ENCODE measurements at places on chromosomes 12 and 14. TPM values are rescaled to one million over a fixed set of nuclear protein-coding genes. Genes with fewer than 3 reads are reported as not detected.

Gene NANOG
- total RNA-seq = not detected

Gene ESR2
- 0.15 TPM for total RNA-seq

DNA sequence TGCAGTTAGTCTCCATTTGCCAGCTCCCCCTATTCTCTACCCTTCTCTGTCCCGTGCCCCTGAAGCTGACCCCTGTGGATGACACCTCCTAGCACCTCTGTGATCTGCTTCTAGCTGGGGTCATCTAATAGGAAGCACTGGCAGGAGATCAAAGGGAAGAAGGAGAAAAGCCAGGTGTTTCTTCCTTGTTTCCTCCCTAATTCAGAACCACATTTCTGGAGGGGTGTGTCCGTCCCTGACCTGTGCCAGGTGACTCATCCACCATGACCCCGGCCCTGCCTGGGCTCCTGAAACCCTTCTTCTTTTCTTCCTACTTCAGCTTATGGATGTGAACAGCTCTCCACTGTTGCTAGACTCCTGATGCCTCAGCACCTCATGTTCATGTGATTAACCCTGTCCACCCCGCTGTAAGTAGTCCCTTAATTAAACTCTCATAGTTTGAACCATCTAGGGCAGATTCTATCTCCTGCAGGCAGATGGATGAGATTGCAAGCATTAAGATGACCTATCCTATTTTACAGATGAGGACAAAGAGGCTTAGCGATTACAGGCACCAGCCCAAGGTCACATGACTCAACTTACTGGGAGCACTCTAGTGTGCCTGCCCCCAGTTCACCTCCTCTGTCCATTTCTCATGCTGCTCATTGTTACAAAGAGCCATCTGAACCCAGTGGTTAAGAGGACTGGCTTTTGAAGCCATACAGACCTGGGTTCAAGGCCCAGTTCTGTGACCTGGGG, 770.5 kb downstream of the MED13L start:
- no peak for DNase-seq

GRCh38 chr12:119274636-119275065, 59.9 kb upstream of the CCDC60 start:
- no peak for DNase-seq

DNA sequence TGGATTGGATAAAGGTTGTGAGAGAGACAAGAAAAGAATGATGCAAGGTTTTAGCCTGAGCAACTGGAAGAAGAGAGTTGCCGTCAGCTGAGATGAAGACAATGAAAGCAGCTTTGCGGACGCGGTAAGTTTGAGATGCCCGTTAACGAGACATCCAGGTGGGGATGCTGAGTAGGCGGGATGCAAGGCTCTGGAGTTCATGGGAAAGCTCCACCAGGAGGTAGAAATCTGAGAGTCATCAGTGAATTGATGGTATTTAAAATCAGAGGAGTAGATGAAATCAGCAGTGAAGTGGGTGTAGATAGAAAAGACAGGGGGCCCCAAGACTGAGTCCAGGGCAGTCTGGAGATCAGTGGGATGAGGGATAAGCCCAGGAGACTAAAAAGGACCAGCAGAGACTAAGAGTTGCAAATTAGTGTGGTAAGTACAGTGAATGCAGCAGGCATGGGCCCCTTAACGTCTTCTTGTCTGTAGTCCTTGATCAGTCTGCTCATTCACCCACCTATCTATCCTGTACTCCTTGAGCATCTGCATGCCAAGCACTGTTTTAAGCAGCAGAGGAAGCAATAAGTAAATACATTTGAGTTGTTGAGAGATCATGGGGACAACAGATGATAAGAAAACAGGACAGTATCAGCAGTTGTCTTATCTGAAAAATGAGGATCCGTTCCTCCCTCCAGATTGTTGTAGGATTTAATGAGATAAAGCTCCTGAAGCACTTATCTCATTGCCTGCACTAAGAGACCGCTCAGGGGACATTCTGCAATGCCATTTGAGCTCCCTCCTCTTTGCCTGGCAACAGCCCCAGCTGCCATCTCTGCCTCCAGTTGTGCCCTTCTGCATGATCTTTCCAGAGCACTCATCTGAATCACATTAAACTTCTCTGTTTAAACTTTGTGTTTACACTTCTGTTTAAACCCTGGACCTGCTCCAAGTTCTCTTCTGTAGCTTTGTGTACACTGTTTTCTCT, 91.5 kb downstream of the APAF1 start:
- no peak for DNase-seq

- DNase-seq = no peak
Observed at GRCh38 chr14:20501346-20501745, 4.0 kb upstream of the RNASE10 start.

DNA sequence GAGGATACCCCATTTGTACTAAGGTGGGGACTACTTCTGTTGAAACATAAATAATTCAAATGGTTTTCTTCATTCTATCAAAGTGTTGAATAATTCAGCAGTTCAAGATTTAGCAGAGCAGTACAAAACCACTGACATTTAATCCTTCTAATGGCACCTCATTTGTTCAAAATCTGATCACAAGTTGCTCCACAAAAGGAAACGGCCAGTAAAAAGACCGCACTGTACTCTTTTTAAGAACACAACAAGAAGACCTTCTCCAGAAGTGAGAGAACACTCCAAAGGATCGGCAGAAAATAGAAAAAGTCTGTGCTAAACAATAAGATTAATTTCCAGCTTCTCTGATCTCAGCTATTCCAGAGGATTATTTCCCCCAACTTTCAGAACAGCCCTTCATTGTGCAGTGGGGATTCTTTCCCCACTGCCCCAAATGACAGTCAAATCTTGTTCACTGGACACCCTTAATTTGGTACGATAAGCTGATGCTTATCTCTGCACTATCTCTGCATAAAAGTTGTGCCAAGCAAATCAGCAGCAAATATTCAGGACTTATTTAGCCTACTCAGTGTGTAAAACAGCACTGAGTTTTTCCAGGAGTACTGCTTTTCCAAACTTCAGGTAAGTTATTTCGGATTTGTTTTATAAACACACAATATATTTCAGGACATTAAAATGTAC, 5.2 kb downstream of the MPHOSPH9 start:
- DNase-seq = no peak

DNA sequence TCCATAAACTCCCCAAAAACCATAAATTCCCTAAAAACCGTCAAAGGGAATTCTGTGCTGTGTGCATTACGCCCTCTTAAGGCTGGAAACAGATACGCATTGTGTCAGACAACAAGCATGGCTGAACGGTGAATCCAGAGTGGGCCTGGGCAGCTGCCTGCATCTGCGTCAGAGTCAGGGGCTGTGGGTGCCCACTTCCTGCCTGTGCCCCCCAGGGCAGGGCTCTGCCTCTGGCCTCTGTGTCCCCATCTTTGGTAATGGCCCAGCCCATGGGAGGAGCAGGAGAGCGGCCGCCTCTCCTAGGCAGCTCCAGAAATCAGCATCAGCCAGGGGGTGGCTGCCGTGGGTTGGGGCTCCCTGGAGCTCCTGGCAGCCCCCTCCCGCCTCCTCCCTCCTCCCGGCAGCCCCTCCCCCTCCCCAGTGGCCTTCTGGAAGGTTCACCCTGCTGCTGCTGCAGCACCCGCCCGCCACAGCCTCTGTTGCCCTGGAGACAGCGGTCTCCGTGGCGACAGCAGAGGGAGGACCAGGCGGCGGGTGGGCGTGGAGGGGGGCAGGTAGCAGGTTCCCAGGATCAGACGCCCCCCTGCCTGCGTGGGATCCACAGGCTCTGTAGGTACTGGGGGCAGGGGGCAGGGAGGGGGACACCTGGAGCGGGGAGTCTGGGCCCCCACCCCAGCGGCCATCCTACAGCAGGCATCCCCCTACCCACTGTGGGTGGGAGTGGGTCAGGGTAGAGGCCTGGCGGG, 5.9 kb downstream of the MMP17 start:
- no peak for DNase-seq

Gene ZBTB42
- total RNA-seq = 5.9 TPM

Gene CRY1
- total RNA-seq = 23.5 TPM

GRCh38 chr12:101436136-101436535, 28.6 kb upstream of the ARL1 start:
- no peak for DNase-seq

- DNase-seq = peak; percentile 28
Observed at GRCh38 chr12:102300824-102301461, 103.3 kb upstream of the PMCH start.

- DNase-seq = no peak
Observed at GRCh38 chr14:92728759-92729364, 19.6 kb downstream of the LGMN start.

DNA sequence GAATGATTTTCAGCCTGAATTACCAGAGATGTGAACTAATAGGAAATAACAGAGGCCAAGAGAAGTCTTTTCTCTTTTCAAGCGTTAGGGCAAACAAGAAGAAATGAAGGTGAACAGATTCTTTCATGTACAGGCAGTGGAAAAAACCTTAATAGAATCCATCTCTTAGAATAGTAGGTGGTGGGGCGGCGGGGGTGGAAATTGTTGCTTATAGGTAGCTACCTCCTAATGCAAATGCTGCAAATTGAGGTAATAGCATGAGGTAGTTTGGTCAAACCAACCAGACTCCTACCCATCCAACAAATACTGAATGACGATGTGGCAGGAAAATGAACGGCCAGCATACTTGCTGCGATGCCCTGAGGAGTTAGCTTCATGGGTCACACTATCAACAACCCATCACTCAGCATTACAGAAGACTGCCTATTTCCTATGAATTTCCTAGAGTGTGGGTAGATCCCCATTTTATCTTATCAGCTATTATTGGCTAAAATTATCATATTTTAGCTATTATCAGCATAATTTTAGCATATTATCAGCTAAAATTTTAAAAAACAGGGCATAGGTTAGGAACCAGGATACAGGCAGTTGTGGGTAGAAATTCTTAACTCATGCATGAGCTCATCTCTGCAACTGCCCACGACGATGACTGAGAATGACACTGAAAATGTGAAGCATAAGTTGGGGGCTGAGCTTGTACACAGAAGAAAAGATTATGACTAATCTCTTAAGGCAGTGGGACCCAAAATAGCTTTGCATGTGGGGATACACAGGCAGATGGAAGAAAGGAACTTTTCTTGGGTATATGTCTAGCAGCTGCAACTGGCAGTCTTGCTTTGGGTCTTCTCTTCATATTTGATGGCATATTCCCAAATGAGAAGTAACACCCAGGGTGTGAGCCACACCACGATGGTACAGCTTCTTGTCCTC, 68.7 kb downstream of the NIN start:
- DNase-seq = no peak

Gene HOXC6
- not detected for total RNA-seq

Gene TAS2R9
- total RNA-seq = not detected

GRCh38 chr14:25658988-25659387, 609.0 kb upstream of the STXBP6 start:
- DNase-seq = no peak

Gene LALBA
- total RNA-seq = not detected

Gene LRRK2
- total RNA-seq = not detected

Gene GPR65
- 8.0 TPM for total RNA-seq

Gene GLS2
- total RNA-seq = 2.6 TPM

GRCh38 chr12:105674871-105675699, 344.6 kb downstream of the C12orf75 start:
- DNase-seq = no peak

Gene SLC24A4
- not detected for total RNA-seq

GRCh38 chr14:90849787-90850444, 33.7 kb upstream of the TTC7B start:
- DNase-seq = no peak

Gene PIWIL1
- total RNA-seq = not detected

DNA sequence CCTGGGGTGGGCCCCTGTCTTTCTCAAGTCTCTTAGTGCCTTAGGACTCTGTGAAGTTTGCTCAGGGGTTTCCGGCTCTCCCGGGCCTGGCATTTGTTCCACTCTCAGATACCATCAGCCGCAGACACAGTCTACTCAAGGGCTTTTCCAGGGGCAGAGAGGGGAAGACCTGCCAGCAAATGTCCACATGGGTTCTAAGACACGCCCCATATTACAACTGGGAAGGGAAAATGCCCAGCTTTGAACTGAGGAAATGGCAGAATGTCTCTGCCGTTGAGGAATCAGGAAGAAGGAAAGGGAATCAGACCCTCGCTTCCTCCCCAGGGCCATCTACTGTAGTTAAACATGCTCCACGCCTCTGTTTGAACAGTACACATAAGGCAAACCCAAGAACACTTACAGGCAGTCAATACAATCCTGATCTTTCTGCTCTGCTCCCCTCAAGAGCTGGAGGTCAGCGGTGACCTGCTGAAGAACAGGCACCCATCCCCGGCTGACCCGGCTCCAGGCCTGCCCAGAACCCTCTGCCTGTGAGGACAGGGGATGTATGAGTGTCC, 7.9 kb downstream of the CCDC85C start:
- DNase-seq = no peak

DNA sequence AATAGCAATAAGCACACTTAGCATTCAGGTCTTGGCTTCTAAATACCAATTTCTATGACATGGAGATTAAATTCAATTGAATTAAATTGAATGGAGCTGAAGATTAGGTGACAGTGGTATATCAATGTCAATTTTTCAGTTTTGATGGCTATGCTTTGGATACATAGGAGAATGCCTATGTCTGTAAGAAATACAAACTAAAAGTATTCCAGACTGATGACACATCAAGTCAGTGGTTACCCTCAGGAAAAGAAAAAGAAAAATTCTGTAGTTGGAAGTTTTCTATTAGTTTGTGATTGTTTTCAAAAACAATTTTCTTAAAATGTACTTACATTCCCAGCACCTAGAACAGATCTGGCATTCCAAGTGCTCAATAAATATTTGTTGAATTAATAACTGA, 4.9 kb upstream of the DCAF4 start:
- DNase-seq = no peak

GRCh38 chr14:34682787-34683321, 31.5 kb downstream of the CFL2 start:
- no peak for DNase-seq

Gene CMKLR1
- total RNA-seq = not detected

GRCh38 chr14:61643555-61643954, 51.8 kb upstream of the HIF1A start:
- DNase-seq = no peak

GRCh38 chr14:102140027-102140749, 491 bp downstream of the WDR20 start:
- peak; percentile 27 for DNase-seq

Data from activated T-helper 1 cell treated with anti-CD3 and anti-CD28 coated beads, Interleukin-12 subunit alpha, Interleukin-12 subunit beta, Interleukin-2, Interleukin-4 antibody, amounts not matched to agents 30 ng/mL and 10 ng/mL and 1 ng/mL, durations not matched to agents 14 hours and 24 hours and 36 hours (primary cell).